Uterus (tissue), 4 donors: ENCODE measurements at places on chromosomes 12 and 14. TPM values are rescaled to one million over a fixed set of nuclear protein-coding genes. Genes with fewer than 3 reads are reported as not detected.

The RNF212B gene
- not detected for total RNA-seq

The STON2 gene
- total RNA-seq: 87.8 TPM

The FSCB gene
- total RNA-seq: not detected

The LRRC9 gene
- total RNA-seq: 2.1 TPM

The OR6C4 gene
- not detected for total RNA-seq

The PLA2G1B gene
- total RNA-seq: not detected

The IFNG-AS1 gene
- not detected for total RNA-seq

The PARP2 gene
- 20.9 TPM for total RNA-seq

The TMEM63C gene
- total RNA-seq: 1.9 TPM

The OAS3 gene
- total RNA-seq: 2.1 TPM

The ARHGAP5 gene
- total RNA-seq: 298 TPM

The PKP2 gene
- 0.77 TPM for total RNA-seq

The C14orf180 gene
- total RNA-seq: 0.21 TPM

The MYBPC1 gene
- total RNA-seq: not detected

The RIMBP2 gene
- 5.3 TPM for total RNA-seq

The LTB4R2 gene
- total RNA-seq: 1.0 TPM

The IPO8 gene
- 11.0 TPM for total RNA-seq
